Stimulated activated naive CD8-positive, alpha-beta T cell treated with anti-CD3 and anti-CD28 coated beads, Interleukin-15, amount 100 ng/mL, for 72 hours (primary cell): ENCODE measurements at places on chromosomes 1 and 21.

GRCh38 chr1:84959294-84959693 lies 37.6 kb downstream of the MCOLN2 start:
- DNase-seq = peak; percentile 52

DNA sequence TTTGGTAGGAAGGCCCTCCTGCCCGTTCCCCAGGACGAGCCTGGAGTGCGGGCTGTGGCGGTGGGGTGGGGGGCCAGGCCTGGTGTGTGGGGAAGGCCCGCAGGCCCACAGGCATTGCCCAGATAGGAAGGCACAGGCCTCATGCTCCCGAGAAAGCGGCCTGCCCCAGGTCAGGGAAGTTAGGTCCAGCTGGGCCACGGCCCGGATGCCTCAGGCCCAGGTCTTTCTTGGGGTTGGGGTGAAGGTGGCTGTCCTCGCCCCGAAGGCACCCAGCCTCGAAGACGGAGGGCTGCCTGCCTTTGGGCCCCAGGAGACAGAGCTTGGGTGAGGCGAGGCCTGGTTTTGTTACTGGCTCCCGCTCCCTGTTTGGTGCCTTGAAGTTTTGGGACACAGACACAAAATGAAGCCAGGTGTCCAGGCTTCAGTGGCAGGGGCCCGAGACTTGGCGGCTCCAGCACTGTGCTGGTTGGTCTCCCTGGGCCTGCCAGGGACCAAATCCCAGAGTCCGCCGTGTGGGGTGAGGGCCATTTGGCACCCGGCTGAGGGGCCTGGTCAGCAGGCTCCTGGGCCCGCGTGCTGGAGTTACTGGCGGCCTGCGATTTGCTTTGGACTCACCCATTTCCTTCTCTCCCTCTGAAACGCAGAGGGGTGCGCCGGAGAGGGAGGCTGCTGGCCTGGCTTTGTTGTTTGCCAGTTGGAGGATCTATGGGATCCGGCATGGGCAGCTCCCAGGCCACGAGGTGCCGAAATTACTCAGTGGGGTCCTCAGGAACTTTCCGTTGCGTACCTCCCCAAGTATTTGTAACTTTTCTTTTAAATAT lies 2.0 kb downstream of the SKI start:
- DNase-seq = no peak

DNA sequence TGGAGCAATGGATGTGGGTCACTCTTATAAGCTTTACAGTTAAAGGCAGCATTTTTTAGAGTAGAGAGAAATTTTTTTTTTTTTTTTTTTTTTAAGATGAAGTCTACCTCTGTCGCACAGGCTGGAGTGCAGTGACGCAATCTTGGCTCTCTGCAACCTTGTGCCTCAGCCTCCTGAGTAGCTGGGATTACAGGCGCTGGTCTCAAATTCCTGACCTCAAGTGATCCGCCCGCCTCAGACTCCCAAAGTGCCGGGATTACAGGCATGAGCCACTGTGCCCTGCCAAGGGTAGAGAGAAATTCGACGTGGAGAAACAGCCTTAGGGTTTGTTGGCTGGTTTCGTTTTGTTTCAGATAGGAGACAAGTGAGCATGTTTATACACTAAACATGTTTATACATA lies 594.2 kb upstream of the ADAMTS5 start:
- DNase-seq = no peak

DNA sequence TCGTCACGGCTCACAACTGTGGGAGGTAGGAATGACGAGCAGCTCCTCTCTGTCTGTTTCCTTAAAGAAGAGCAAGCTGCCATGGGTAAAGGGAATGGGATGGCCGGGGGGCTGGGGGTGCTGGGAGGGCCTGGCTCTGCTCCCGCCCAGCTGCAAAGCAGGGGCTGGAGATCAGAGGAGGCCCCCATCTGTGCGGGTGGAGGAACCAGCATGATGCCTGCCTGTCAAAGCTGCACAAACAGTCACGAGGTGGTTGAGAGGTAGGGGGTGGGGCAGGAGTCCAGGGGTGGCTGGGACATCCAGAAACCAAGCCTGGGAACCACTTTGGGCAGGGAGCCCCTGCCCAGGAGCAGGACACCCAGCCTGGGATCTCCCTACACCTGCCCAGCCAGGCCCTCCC lies 12.6 kb downstream of the SLC41A1 start:
- no peak for DNase-seq

GRCh38 chr1:92994105-92994712 lies 32.9 kb upstream of the DIPK1A start:
- DNase-seq = peak; percentile 65

GRCh38 chr1:116001739-116002487 lies 25.6 kb downstream of the SLC22A15 start:
- no peak for DNase-seq

- no peak for DNase-seq
Observed at GRCh38 chr1:52592637-52593323, 9.4 kb upstream of the GPX7 start.

- no peak for DNase-seq
Observed at GRCh38 chr1:145891143-145891542, 5.5 kb upstream of the ANKRD35 start.

DNA sequence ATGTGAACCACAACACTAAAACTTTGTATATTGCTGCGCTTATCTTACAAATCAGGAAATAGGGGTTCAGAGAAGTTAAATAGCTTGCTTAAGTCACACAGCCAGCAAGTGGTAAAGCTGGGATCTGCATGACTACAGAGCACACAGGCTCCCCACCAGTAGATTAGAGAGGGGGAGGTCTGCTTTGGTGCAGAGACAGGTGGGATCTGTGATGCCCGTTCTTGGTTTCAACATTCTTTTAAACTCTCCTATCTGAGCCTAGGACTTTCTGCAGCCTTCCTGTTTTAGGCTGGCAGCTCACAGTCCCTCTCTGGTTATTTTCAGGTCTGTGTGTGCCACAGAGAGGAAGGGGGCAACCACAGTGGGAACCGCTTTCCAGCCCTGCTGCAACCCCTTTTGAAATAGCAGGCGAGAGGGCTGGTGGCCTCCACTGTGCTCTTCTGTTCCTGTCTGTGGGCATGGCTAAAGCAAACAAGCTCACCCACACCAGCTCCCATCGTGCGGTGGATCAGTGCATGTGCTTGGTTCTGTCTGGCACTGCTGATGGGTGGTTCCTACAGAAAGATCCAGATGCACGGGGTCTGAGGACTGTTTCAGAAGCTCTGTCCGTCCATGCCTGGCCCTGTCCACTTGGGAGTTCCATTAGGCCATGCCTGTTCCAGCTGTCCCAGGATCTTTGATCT lies 1.7 kb upstream of the IL6R start:
- no peak for DNase-seq

DNA sequence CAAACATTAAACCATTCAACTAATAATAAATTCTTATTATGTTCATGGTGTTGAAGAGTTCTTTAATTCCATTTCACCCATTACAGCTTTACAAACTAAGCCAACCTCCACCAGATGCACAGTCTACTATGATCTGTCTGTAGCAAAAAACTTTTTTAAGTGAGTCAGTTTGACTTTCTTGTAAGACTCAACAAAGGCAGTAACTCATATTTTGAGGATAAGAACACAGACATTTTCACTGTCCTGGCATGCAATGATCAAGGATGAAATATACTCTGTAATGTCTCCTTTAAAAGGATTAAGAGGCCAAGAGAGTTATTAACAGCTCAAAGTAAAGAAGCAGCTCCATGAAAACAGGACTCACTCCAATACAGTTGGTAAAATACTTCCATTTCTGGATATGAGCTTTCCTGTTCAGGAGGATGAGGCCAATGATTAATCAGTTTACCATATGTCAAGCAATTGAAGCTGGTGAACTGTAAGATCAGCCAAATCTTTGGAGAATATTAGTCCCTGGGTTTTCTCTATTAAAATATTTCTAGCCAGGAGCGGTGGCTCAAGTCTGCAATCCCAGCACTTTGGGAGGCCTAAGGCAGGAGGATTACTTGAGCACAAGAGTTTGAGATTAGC lies 20.6 kb downstream of the XKR8 start:
- DNase-seq = no peak

DNA sequence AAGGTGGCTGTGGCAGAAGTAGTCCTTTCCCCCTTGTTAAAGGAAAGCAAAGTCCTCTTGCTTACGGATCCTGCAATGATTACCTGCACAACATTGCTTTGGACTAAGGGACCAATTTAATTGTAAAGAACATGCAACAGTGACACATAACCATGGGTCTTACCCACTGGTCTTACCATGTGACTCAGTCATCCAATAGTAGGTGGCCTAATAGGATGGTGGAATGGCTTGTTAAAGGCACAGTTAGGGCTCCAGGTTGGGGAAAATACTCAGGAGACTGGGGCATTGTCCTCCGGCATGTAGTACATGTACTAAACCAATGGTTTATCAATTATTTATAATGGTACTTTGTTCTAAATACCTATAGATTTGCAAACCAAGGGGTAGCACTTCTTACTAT lies 2.1 kb upstream of the YIPF1 start:
- DNase-seq = no peak

- DNase-seq = no peak
Observed at GRCh38 chr1:159860456-159860855, 2.0 kb downstream of the VSIG8 start.

DNA sequence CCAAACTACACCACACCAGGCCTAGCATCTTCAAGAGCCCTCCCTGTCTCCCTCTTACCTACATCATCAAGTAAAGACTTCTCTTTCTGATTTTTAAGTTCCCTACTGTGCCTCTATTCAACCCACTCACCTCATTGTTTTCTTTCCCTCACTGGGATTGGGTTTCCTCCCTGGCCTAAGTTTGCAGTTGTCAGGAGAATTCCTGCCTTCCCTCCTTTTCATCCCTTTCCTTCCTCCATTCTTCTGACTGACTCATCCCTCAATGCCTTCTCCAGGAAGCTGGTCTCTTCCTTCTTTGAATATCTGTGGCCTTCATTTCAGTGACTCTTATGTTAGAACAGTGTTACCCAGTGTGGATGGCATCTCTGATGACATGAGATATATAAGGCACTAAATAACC lies 139.9 kb upstream of the KIAA0040 start:
- no peak for DNase-seq

GRCh38 chr1:205374210-205375078 lies 17.7 kb upstream of the KLHDC8A start:
- DNase-seq = no peak

GRCh38 chr1:208171616-208172422 lies 72.4 kb downstream of the PLXNA2 start:
- no peak for DNase-seq

DNA sequence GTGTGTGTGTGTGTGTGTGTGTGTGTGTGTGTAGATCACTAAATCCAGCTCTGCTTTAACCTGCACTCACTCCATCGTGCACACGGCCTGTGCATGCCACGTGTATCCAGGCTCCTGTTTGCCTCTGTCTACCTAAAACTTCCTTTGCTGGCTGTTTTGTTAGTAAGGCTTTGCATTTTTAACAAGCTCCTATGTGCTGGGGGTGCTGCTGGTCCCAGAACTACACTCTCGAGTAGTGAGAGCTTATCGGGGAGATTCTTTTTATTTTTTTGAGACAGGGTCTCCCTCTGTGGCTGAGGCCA lies 596 bp upstream of the TCEA3 start:
- no peak for DNase-seq

GRCh38 chr1:206856674-206857464 lies 8.6 kb upstream of the IL20 start:
- DNase-seq = peak; percentile 14

DNA sequence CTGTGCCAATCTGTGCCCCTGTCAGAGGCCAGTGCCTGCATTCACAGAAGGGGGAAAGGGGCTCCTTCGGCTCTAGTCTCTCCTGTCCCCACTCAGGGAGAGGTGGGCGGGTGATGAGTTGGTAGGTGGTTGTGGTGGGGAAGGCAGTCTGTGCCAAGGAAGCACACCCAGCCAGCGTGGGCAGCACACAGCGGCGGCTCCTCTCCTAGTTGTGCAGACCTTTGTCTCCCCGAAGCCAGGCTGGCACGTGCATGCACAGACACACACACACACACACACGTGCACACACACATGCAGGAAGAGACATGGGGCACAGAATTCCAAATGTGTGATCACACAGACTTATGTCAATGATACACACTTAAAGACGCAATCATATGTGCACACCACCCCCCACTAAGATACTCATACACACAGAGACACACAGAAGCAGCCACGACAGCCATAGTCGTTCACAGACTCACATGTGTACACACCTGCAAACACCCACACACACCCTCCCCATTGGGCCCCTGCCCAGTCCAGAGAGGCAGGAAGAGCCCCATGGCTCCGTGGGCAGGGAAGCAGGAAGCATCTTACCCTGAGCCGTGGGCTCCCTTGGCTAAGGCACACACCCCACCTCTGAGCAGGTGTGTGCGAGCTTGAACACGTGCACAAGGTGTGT lies 16.4 kb downstream of the RIMS3 start:
- DNase-seq = no peak

DNA sequence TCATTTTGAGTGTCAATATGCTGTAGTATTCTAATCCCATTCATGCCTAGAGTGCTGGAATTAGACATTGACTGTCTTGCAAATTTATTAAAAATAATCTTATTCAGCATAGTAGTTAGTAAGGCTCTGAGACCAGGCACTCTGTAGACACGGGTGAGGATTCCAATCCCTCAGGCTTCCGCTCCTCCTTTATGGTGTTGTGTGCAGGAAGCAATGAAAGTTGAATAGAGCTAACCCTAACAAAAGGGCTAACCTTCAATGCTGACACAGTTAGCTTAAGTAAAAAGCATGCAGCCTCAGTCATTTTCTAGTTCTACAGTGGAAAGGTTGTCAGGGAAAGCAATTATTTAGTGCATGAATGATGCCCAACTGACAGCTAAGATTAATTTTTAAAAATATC lies 199.6 kb upstream of the SGIP1 start:
- no peak for DNase-seq

- no peak for DNase-seq
Observed at GRCh38 chr1:167502719-167503462, 15.4 kb downstream of the CD247 start.

- no peak for DNase-seq
Observed at GRCh38 chr1:209597499-209597898, 14.0 kb downstream of the CAMK1G start.

DNA sequence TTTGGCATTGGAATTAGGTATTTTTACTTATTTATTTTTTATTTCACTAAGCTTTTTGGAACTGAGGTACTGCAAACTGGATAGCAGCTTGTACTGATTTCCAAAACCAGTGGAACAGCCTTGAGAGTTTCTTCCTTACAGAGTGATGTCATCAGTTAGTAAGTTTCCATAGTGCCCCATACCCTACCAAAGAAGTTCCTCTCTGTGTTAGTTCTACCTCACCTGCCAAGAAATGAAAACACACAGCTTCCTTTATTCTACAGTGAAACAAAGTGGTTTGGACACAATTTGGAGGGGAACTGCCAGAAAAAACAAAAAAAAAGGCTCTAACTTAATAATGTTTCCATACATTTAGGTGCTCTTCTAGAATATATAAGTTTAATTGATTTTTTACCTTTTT lies 430.9 kb upstream of the ADGRL2 start:
- DNase-seq = no peak

- DNase-seq = no peak
Observed at GRCh38 chr21:18549214-18549905, 145.8 kb upstream of the TMPRSS15 start.

- DNase-seq = no peak
Observed at GRCh38 chr1:245571815-245572294, 417.1 kb downstream of the KIF26B start.

GRCh38 chr1:226985239-226985838 lies 45.2 kb downstream of the COQ8A start:
- DNase-seq = no peak

- no peak for DNase-seq
Observed at GRCh38 chr1:143720087-143721023, 251.4 kb downstream of the FAM72C start.

- DNase-seq = no peak
Observed at GRCh38 chr21:20882462-20883407, 115.5 kb upstream of the NCAM2 start.
